Peyer's patch (tissue), 4 donors: ENCODE measurements at places on chromosomes 6 and 20. TPM values are rescaled to one million over a fixed set of nuclear protein-coding genes. Genes with fewer than 3 reads are reported as not detected.
A peak's percentile ranks its signal among the peaks of the same experiment; 100 is the strongest.

Gene ERVFRD-1
- not detected for total RNA-seq

Gene MCUR1
- 49.4 TPM for total RNA-seq

Gene UBE2J1
- total RNA-seq: 57.8 TPM

GRCh38 chr20:25061103-25061799 lies 3.3 kb upstream of the ACSS1 start:
- DNase-seq: no peak

GRCh38 chr6:113669606-113670005 lies 187.5 kb upstream of the MARCKS start:
- DNase-seq: no peak

- no peak for DNase-seq
These were observed 73.2 kb downstream of the C6orf52 start for GRCh38 chr6:10621213-10621612.

- peak; percentile 41 for DNase-seq
These were observed 10.3 kb upstream of the LPIN3 start for GRCh38 chr20:41330343-41330720.

DNA sequence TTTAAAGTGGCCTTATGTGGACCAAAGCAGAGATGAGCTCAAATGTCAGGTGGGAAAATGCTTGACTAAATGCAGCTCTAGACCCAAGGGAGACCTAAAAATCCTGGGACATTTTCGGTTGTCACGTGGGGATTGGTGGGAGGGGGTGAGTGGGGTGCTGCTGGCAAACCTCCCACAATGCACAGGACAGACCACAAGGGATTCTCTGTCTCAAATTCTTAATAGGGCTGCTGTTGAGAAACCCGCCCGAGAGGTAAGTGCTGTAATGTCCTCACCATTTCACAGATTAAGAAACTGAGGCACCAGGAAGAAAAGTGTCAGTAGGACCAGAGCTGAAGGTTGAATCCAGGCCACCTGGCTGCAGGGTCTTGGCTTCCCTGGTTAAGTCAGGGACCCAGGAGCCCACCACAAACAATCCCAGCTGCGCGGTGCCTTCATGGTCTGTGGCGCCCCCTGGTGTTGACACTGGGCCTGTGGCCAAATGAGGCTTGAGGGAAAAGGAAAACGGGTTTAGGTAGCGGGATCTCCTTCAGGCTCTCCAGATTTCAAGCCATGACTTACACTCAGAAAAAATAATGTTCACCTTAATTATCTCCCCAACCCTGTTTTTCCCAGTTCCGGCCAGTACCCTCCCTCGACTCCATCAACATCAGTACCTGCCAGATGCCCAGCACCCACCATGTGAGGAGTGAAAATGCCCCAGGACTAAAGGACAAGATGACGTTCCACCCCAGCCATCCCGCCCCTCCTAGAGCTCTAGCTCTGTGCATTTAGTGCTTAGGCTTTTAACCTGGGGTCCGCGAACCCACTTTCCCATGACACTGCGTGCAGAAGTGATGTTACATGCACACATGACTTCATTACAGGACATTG lies 7.2 kb downstream of the HLA-G start:
- DNase-seq: peak; percentile 56

GRCh38 chr6:127180426-127180825 lies 62.0 kb downstream of the RSPO3 start:
- DNase-seq: no peak

- no peak for DNase-seq
These were observed 71.9 kb downstream of the ELOVL2 start for GRCh38 chr6:10972196-10972595.

DNA sequence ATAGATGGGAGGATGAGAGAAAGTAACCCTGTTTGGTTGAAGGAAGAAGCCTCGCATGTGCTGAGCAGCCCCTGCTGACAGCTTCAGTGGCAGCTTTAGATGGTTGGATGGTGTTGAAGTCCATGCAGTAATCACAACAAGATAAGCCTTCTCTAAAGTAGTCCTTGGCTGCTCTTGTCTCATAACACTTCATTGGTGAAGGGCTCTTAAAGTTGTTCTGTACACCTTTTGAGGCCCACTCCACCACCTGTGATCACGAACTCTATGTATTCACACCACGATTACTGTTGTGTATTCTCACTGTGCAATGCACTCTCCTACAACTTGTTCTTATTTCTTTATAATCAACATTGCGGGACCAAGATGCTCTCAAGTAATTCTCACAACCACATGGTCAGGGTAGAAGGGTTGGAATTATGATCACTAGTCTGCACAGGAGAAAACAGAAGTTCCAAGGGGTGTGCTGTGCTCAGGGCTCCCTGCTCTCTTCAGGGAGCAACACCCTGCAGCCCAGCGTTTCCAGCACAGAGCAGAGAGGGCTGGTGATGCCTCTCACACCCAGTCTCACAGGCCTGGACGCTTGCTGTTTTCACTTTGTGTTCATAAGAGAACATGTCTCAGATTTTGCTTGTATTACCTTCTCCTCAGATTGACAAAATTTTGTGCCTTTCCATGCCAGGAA lies 294.4 kb downstream of the SMOC2 start:
- DNase-seq: no peak

DNA sequence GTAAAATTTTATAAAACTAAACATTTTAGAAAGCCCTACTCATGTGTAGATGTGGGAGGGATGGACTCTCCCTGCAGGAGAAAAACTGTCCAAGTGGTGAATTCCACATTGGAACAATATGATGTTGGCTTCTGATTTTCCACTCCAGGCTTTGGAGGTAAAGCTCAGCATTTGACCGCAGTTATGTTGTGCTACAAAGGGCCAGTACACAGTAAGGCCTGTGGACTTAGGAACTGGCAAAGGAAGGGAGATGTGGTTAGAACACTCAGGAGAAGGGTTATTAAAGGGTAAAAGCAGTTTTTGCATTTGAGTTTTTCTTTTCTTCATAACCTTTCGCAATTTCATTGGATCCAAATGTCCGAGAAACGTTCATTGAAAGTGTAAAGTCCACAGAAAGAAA lies 150.3 kb upstream of the SASH1 start:
- no peak for DNase-seq

DNA sequence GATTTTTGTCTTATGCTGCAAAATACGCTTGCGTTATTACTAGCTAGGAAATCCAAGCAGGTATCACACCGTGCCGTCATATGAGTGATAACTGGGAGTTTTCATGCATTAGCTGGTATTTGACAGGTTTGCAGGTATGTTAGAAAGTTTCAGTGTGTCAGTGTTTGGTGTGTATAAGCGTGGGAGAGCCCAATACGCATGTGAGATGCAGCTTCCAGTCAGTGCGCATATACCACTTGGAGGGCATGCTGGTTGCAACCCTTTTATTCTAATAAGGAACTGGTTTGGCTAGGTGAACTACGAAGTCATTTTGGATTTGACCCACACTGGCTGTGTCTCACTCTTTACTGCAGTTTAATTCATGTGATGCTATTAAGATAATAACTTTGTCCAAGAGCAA lies 35.1 kb downstream of the JARID2 start:
- no peak for DNase-seq

DNA sequence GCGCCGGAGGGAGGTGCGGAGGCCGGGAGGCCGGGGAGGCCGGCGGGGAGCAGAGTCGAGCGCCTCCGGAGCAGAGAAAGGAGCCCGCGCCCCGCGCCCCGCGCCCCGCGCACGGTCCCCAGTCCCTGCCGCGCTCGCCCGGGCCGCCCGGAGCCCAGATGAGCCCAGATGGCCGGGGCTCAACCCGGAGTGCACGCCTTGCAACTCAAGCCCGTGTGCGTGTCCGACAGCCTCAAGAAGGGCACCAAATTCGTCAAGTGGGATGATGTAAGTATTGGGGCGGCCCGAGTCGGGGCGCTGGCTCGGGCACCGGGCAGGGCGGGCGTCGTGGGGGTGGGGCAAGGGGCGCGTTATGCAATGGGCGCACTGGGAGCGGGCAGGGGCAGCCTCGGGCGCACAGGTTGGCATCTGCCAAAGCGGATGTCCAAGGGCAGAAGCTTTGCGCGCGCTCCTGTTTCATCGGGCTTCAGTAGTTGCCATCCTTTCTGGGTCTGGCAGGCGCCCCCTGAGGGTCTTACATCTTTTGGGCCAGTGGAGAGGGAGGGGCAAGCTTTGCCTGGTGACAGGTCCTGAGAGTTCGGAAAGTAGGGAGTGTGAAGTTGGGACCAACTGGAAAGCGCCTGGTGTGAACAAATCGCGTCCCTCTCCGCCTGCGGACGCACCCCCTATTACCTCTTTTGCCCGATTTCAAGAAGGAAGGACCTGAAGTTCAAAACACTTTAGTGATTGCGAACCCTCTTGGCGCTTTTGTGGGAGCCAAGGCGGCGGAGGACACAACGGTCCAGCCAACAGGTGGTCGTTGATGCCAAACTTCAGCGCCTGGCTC lies 631 bp downstream of the PLCB1 start:
- DNase-seq: peak; percentile 53

DNA sequence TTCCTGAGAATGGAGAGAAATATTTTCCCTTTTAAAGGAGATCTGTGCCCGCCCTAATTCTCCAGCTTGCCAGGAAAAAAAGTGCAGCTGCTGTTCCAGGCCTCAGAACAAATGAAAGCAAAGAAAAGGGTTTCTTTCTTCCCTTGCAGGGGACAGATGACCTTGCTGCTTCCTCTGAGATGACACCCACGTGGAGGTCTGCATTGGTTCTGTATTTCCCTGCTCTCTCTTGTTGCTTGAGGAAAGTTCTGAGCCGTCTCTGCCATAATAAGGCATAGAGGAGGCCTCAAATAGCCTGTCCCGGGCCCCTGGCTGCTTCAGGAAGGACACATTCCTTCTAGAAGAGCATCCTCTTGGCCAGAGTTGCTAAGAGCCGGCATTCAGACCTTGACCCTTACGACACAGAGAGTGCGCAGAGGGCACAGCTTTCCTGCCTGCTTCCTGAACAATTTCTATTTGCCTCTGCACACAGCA lies 501.8 kb upstream of the SULF2 start:
- DNase-seq: no peak

DNA sequence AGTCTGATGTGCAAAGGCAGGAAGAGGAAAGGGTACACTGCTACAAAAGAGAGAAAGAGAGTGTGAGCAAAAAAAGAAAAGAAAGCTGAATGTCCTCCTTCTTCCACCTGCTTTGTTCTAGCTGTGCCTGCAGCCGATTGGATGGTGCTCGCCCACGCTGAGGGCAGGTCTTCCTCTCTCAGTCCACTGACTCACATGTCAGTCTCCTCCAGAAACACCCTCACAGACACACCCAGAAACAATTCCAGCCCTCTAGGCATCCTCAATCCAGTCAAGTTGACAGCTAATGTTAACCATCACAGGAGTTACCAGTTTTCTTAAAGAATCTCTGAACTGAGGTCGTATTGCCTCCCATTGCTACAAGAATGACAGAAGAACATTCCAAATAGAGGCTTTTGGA lies 411.9 kb upstream of the SASH1 start:
- no peak for DNase-seq
